ENCODE measurements at places on chromosomes 3 and 15.
A peak's percentile ranks its signal among the peaks of the same experiment; 100 is the strongest.

DNA sequence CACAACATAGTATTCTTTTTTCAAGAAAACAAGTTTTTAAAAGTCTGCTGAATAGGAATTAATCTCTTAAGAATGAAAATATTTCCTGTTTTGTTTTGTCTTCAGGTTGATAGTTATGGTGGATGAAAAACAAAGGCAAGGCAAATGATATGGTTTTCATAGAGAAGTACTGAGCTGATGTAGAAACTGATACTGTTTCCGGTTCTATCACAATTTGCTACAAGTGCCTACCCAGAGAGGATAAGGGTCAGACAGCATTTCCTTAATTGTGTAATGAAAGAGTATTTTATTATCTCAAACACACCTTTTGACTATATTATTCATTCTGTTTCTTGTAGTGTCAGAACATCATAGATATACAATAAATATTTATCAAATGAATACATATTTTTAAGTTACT, 836.3 kb downstream of the SQOR start:
- no peak for DNase-seq

- DNase-seq = no peak
Measured at GRCh38 chr15:96342406-96343112, 12.1 kb downstream of the NR2F2 start.

- no peak for DNase-seq
Measured at GRCh38 chr3:54897028-54897711, 30.7 kb downstream of the LRTM1 start.

GRCh38 chr15:91967935-91968606, 114.6 kb downstream of the SLCO3A1 start:
- no peak for DNase-seq

- no peak for DNase-seq
Measured at GRCh38 chr15:98667521-98668179, 19.3 kb downstream of the IGF1R start.

DNA sequence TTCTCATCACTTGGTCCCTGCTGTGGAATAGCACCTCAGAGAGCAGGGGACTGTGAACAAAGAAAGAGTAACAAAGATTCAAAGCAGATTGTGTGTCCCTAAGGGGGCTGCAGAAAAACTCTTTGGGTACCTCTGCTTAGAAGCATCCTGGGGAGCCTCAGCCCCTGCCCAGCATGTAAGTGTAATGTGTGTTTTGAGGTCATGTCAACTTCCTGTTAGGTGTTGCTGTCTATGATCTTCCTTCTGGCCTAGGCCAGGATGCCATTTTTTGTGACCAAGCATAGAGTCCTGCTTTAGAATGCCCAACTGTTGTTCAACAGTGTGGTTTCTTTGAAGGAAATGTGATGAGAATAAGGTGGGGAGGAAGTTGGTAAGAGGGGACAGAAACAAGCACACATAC, 77.1 kb upstream of the BCL6 start:
- no peak for DNase-seq

DNA sequence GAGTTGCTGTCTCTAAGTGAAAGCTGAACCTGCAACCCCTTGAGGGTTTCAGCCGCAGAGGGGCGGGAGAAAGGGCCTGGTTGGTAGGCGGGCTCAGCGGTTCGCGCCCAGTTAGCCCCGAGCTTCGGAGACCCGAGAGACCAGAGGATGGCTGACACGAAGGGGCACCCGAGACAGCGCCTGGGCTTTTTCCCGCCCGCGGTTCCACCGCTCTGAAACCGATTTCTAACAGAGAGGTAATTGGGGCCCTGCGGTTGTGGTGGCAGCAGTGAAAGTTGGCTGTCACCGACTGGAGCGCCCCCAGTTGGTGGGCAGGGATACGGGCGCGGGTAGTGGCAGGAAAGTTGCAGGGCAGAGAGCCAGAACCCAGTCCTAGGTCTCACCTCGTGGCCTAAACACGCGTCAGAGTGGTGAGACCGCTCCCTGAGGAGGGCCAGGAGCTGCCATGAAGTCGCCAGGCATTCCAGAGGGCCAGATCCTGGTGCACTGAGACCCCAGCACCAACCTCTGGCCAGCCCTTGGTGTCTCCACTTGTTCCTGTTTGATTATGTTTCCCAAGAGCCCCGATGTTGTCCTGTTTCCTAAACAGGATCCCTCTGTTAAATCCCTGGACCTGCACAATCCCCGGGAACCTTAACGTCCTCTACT, 625 bp upstream of the ELL3 start:
- DNase-seq = peak; percentile 87

- no peak for DNase-seq
Measured at GRCh38 chr15:68695061-68695595, 116.3 kb downstream of the CORO2B start.

All from NCI-H1417 (cell line).